Hindlimb muscle (tissue), 1 donor: ENCODE measurements at places on chromosomes 6 and 20.

DNA sequence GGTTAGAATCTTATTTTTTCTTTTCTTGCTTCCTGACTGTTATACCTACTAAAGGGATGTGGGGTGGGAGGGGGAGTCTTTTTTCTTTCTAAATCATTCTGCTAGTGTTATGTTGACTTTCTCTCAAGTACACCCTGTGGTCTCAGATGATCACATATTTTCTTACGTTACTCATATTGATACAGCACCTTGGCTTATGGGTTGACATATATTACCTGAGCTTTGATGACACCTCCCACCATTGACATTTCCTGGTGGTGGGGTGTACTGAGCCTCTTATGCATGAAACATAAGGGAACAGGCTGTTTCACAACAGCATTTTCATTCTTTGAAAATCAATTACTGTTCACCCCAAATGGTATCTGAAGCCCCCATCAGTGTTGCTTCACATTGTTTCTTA lies 169.8 kb downstream of the MMS22L start:
- no peak for DNase-seq

DNA sequence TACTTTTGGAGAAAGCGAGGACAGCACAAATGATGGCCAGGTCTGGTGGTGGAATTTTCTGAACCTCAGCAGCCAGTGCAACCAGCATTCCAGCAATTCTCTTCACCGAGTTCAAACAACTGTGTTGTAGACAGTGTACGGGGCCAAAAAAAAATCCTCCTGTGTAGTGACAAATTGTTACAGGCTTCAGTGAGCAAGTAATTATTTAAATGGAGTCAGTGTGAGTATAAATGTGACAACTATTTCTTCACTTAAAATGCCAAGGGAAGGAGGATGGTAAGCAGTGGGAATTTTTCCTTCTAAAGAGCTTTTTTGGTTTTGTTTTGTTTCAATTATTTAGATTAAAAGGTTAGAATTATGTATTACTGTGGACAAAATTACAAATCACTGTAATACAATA lies 154.1 kb downstream of the TMEM242 start:
- DNase-seq = no peak

- peak; percentile 20 for DNase-seq
Observed at GRCh38 chr6:162468326-162468725, 259.2 kb downstream of the PRKN start.

DNA sequence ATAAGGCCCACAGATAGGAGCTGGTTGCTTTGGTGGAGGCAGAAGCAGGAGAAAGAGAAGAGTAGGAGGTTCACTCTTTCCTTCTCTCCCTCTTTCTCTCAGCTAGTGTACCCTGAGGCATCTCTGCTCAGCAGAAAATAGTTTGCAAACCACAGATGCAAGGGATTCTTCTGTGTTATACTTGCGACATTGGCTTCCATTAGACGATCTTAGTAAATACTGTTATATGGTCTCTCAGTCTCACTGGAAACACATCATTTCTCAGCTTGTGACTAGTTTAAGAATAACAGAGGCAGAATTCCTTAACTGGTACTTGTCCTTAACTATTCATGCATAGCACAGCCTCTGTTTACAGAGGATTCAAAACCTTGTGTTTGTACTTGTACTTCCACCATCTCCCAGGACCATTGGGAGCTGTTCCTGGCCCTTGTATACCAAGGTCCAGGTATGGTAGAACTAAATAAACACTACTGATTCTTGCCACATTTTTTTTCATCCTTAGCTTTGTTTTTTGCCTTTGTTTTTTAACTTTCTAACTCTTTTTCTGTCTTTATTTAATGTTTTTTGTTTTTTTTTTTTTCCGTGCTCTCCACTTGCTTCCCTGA lies 218.2 kb downstream of the OTOR start:
- DNase-seq = no peak

GRCh38 chr6:130185658-130186057 lies 37.1 kb downstream of the SAMD3 start:
- DNase-seq = no peak

DNA sequence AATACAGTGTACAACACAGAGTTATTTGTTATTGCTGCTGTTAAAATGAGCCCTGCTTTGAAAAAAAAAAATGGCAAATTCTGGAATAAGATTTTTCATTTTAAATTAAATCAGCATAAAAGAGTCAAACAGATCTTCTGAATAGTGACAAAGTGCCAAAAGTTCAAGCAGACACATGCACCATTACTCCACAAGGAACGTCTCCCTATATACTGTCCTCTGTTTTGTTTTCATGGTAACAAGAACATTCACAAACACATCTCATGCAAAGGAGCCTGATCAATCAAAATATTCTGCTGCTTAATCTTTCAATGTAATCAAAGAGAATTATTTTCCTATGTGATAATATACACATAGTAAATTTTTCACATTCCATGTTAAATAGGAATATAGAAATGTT lies 2.7 kb downstream of the HIVEP2 start:
- DNase-seq = no peak

- no peak for DNase-seq
Observed at GRCh38 chr6:43979525-43979924, 147.7 kb downstream of the MRPL14 start.

DNA sequence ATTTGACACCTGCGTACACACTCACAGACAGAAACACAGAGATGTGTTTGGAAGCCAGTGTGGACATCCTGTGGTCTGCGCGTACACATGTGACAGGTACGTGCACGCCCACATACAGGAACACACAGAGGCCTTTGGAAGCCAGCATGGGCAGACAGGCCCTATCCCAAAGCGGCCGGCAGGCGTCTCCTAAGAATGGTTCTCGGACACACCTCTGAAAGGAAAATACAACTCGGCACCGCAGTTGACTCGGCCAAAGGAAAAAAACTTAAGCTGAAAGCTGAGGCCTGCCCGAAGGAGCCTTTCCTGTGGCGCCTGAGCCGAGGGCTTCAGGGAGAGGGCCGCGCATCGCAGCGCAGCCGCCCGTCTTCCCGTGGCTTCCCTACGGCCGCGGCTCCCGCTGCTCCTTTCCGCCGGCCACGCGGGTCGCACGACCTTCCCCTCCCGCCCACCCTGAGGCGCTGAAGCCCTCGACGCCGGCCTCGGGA lies 1.4 kb upstream of the CEP43 start:
- peak; percentile 32 for DNase-seq

DNA sequence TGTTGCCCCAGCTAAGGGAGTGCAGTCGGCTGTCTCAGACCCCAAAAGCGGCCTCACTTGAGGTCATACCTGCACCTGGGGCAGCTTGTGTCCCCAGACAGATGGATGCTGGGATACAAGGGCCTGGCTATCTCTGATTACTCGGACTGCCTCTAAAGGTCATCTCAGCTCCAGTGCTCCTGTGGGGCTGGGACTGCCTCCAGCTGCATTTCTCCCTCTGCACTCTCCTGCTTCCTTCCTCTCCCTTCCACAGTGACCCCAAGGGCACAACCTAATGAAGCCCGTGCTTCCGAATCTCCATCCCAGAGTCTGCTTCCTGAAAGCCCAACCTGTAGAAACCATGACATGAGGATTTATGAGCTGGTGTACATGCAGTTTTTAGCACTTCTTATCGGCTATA lies 22.8 kb upstream of the OCSTAMP start:
- DNase-seq = no peak

DNA sequence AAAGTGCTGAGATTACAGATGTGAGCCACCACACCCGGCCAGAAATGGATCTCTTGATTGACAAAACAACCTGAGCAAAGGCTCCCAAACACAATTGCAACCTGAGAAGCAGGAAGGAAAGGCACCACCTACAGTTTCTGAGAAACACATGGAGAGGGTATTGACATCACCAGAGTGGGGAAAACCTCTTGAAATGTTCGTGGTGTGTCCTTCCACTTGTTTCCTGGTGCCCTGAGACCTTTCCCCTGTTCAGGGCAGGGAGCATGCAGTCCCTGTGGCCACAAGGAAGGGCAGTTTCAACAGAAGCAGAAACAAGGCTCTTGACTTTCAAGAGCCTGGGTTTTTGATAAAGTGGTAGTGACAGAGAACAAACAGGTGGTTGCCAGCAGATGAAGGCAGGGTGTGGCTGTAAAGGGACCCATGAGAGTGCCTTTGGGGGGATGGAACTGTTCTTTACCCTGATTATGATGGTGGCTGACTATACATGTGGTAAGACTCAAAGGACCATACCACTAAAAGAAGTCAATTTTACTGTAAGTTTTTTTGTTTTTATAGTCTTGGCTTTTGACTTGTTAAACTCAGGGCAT lies 3.2 kb upstream of the BPIFA1 start:
- DNase-seq = no peak

GRCh38 chr20:57208198-57208597 lies 58.2 kb downstream of the BMP7 start:
- DNase-seq = no peak

DNA sequence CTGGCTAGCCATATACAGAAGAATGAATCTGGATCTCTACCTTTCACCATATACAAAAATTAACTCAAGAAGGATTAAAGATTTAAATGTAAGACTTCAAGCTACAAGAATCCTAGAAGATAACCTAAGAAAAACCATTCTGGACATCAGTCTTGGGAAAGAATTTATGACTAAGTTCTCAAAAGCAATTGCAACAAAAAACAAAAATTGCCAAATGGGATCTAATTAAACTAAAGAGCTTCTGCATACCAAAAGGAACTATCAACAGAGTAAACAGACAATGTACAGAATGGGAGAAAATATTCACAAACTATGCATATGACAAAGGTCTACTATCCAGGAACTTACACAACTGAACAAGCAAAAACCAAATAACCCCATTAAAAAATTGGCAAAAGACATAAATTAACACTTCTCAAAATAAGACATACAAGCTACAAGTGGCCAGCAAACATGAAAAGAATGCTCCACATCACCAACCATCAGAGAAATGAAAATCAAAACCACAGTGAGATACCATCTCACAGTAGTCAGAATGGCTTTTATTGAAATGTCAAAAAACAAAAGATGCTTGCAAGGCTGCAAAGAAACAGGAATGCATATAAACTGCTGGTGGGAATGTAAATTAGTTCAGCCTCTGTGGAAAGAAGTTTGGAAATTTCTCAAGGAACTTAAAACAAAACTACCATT lies 66.8 kb upstream of the RSPO3 start:
- no peak for DNase-seq

DNA sequence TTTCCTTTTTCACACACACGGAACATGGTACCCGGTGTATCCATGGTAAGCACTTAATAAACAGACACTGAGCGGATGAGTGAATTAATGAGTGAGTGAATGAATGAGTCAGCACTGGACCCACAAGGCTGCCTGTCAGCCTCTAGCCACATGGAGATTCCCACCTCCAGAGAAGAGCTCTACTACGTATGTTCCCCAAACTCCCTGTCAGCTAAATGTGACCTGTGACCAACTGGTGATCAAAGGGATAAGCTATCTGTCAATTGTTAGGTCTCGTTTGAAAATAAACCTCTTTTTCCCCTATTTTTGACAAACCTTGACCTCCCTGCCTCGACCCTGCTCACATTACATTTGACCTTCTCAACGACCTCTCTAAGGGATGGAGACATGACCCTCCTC lies 24.5 kb upstream of the TAF8 start:
- DNase-seq = no peak

- no peak for DNase-seq
Observed at GRCh38 chr6:30802731-30803130, 58.4 kb upstream of the IER3 start.

GRCh38 chr20:2691663-2692035 lies 931 bp upstream of the EBF4 start:
- no peak for DNase-seq

DNA sequence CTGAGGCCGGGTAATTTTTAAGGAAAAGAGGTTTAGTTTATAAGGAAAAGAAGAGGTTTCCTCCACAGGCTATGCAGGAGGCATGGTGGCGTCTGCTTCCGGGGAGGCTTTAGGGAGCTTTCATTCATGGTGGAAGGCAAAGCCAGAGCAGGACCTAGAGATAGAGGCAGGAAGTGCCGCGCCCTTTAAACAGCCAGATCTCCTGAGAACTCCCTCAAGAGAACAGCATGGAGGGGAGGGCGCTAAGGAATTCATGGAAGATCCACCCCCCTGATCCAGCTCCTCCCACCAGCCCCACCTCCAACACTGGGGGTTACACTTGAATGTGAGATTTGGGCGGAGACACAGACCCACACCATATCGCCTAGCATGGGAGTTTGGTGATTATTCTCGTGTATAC lies 13.9 kb upstream of the DACT2 start:
- DNase-seq = no peak

GRCh38 chr6:53794137-53794719 lies 577 bp upstream of the LRRC1 start:
- peak; percentile 79 for DNase-seq
